ENCODE measurements at places on chromosomes 7 and 10.

DNA sequence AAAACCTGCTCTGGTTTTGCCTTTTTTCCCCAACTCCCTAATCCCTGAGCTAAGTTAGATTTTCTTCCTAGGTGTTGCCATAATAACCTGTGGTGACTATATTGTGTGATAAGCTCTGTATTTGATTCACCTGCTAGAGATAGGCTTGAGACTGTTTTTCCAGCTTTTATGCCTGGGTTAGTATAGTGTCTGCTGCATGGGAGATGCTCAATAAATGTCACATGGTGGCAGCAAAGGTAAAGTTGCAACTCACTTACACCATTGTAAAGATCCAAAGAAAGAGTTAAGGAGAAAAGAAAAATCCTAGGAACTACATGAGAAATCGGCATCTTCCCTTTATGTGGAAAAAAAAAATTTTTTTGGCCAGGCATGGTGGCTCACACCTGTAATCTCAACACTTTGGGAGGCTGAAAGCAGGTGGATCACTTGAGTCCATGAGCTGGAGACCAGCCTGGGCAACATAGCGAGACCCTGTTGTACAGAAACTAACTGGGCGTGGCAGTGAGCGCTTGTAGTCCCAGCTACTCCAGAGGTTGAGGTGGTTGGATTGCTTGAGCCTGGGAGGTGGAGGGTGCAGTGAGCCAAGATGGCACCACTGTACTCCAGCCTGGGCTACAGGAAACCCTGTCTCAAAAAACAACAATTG lies 3.7 kb downstream of the CCNJ start:
- DNase-seq, result no peak

GRCh38 chr7:127266047-127266446 lies 13.3 kb upstream of the GRM8 start:
- no peak for DNase-seq

DNA sequence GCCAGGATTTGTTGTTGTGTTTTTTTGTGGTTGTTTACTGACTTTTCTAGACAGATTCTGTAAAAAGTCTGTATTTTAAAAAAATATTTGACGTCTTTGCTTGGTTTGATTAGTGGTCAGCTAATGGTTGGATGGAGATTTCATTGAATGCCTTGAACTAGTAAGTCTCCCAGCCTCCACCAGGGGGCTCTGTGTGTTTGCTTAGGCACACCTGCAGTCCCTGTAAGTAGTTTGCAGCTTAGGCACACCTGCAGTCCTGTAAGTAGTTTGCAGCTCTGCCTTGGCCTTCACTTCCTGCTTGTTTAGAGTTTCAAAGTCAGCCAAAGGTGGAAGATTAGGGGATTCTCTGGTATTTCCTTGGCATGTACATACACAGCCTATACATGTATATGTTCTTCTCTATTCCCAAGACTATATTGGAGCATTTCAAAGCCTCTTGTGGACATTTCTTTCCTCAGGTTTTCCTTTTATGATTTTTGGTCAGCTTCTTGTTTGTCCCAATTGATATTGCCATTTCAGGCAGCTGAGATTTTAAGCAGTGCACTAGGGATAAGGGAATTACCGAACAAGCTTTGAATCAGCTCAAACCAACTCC lies 101.6 kb downstream of the CCSER2 start:
- DNase-seq, result no peak

- no peak for DNase-seq
Measured at GRCh38 chr10:89297791-89298190, 4.1 kb upstream of the IFIT2 start.

DNA sequence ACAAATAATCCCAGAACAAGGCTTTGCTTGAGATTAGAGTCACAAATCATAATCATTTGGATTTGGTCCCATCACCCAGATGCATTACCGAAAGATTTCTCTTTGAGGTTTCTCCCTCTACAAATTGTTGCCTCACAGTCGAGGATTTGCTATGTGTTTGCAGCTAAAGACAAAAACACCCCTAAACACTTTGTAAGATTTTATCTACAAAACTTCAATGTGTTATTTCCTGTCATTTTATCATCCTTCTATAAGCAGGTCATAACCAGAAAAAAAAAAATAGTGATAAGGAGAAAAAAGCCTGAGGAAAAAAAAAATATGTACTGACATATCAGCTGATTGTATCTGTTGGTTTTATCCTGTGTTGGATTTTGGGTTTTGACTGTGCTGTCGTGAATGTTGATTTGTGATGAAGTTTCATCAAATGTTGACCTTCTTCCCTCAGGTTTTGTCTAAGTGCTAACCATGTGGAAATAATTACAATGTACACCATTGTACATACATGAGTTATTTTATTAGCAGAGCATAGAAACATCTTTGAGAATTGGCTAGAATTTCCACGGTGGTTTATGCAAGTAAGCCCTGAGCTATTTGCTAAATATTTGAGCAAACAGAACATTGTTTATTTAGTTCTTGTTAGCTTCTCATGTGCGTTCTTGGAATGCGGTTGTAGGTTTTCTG lies 274.4 kb downstream of the NEBL start:
- no peak for DNase-seq

GRCh38 chr7:21476429-21476828 lies 48.5 kb downstream of the SP4 start:
- no peak for DNase-seq

DNA sequence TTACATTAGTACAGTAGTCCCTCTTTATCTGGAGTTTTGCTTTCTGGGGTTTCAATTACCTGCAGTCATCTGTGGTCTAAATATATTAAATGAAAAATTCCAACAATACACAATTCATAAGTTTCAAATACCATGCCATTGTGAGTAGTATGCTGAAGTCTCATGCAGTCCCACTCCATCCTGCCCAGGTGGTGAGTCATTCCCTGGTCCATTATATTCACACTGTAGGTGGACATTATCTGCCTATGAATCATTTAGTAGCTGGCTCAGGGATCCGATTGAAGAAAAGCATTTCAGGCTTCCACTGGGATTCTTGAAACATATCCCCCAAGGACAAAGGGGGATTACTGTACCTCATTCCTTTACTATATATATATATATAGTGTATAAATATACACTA lies 298.2 kb upstream of the GALNT17 start:
- DNase-seq, result no peak

DNA sequence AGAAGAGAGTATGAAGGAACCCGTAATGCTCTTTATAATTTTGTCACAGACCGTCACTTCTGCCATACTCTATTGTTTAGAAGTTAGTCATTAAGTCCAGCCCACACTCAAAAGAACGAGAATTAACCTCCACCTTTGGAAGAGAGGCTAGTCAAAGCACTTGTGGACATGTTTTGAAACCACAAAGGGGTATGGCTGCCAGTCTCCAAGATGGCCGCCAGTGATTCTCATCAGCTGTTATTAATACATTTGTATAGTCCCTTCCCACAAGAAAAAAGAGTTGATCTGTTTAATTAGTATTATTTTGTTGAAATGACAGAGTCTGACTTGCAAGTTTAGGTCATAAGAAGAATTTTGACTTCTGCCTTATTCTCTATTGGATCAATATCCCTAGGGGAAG lies 23.2 kb upstream of the VOPP1 start:
- DNase-seq, result no peak

Measured in C1 segment of cervical spinal cord (tissue), 14 donors.